ENCODE measurements at places on chromosomes 11 and 22.

DNA sequence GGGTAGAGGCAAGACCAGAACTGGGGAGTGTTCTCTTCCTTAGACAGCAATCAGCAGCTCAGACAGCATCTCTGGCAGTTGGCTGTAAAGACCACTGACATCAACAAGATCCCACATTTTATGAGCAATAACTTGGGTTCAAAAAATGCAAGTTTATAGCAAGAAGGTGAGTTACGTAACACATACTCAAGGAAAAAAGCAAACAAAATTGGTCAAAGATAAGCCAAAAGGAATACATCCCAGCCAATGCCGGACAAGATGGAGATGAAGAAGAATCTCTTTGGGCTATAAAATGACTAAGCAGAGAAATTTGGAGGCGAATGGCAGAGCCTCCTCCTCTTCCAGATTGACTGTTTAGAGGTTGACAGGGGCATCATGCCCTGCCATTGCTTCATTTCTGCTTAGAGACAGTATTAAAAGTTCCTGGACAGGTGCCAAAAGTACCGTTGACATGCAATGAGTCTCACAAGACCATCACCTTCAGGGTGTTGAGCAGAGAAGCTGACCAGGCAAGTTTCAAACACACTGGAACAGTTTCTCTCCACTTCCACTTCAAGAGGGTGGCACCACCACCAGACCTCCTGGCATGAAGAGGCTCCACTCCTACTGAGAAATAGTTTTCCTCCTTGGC lies 55.9 kb downstream of the ENDOD1 start:
- no peak for DNase-seq

- no peak for DNase-seq
These were observed 63.0 kb upstream of the ALX4 start for GRCh38 chr11:44372989-44373388.

DNA sequence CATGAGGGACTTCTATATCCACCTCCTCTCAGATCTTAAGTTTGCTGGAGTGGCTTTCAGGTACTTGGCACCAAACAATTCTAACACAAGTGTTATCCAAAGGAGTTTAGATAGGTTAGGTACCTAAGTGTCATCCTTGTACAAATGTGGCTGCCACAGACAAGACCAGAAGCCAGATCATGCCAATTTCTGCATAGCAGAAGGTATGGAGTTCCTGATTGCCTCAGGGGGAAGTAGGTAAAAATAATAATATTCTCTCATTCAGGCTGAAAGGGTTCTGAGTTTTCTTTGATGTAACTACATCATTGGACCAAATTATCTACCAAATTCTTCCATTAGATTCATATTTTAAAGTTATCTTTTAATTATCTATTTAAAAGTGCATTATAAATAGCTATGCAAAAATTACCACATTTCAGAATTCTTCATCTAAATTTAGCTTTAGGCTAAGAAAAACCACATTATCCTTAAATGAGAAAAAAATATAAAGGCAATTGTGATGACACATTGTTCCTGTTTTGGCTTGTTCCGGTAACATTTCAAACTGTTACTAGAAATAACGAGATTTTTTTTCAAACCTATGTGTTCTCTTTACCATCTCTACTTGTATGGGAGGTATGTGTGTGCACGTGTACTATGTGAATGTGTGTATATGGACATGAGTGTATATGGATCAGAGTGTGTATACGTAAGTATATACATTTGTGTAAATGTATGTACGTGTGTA lies 66.2 kb upstream of the POU2AF2 start:
- DNase-seq = no peak

GRCh38 chr11:62499944-62500649 lies 46.5 kb downstream of the AHNAK start:
- DNase-seq = no peak

DNA sequence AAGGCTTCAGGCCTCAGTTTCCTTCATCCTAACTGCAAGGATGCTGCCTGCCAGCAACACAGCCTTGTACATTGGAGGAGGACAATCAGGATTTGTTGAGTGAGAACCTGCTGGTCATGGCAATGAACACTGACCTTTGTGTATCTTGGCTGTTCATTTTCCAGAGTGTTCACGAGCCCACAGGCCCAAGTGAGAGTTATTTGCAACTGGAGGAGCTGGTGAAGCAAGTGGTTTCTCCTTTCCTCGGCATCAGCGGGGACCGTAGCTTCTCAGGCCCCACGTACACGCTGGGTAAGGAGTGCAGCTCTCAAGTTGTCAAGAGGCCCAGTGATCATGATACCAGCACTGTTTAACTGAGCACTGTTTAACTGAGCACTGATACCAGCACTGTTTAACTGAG lies 59.0 kb downstream of the TRAF6 start:
- no peak for DNase-seq

DNA sequence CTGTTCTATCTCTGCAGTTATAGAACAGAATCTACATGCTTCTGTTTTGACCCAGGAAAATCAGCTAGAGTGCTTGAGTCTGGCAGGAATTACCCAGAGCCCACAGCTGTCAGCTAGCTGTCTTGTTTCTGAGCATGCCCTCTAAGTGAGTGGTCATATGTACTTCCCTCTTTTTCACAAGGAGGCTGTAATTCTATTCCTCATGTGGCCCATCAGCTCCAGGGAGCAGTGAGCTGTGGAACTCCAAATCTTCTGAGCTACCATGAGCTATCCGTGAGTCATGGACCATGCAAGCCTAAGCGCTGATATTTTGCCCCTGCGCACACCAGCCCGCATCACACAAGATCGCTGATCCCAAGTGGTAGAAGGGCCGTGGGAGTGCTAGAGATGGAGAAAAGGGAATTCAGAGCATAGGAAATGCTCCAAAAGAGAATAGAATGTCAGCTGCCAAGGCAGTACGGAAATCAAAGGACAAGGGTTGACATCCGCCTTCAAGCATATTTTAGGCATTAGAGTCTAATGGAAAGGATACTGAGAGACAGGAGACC lies 5.4 kb downstream of the FJX1 start:
- DNase-seq = no peak

DNA sequence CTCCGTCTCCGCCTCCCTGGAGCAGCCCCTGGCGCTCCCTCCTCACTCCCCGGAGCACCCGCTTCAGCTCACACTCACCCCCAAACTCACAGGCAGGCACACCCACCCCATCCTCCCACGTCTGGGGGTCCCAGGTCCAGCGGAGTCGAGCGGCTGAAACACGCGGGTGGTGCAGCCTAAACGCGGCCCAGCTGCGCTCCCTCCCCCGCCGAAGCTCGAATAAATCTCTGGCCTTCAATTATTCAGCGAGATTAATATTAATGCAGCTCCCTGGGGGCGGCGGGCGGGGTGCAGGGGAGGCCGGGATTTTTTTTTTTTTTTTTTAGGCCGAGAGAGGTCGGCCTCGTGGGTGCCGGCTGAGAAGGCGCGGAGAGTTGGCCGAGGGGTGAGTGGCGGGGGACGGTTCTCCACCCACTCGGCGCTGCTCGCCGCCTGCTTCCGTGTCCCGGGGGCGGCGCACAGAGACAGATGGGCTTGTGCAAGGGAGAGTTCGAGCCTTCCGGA lies 524 bp upstream of the SLC1A2 start:
- DNase-seq = no peak

GRCh38 chr22:37209140-37209845 lies 3.0 kb downstream of the SSTR3 start:
- no peak for DNase-seq

DNA sequence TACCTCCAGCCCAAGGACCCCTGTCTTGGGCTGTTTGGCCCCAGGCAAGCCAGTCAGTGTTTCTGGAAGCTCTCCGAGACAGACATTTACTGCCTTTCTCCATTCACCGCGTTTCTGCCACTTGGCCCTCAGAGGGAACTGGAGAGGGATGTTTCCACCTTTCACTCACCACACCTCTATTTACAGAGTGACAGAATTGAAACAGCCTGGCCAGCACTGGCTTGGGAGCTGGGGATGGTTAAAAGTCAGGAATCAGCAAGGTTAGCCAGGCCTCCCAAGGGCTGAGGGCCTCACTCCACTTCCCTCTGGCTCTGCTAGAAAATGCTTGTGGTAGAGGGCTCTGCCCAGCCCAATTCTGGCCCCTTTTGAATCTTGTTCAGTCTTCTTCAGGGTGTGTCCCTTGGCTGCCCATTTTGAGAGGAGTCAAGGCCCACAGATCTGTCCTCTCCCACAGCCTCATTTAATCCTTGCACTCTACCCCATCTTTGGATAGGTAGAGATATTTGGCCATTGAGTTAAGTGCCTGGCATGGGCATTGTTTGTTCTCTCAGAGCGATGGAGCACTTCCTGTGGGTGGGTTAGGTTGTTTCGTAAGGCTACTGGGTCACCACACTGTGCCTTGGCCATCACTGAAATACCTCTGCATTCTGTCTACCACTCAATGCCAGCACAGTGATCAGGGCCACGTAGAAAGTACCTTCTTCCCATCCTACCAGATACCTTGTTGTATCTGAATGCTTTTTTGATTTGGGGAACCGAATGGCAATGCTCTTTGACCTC lies 119.2 kb downstream of the MICAL2 start:
- DNase-seq = no peak

- no peak for DNase-seq
These were observed 59.2 kb upstream of the PHOX2A start for GRCh38 chr11:72303179-72303578.

- no peak for DNase-seq
These were observed 44.2 kb downstream of the CERK start for GRCh38 chr22:46693634-46694415.

- no peak for DNase-seq
These were observed 6.2 kb upstream of the LRFN4 start for GRCh38 chr11:66850588-66851238.

DNA sequence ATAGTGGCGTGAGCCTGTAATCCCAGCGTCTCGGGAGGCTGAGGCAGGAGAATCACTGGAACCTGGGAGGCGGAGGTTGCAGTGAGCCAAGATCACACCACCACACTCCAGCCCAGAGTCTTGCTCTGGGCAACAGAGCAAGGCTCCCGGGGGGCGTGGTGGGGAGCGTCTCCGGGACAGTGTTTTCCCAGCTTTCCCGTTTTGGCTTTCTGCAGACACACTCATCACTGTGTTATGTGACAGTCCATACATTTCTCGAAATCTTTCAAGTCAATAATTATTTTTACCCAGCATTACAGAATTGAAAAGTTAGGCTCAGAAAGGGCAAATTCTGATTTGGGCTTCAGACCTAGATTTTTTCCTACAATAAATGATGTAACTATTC lies 31.7 kb downstream of the NEAT1 start:
- no peak for DNase-seq

DNA sequence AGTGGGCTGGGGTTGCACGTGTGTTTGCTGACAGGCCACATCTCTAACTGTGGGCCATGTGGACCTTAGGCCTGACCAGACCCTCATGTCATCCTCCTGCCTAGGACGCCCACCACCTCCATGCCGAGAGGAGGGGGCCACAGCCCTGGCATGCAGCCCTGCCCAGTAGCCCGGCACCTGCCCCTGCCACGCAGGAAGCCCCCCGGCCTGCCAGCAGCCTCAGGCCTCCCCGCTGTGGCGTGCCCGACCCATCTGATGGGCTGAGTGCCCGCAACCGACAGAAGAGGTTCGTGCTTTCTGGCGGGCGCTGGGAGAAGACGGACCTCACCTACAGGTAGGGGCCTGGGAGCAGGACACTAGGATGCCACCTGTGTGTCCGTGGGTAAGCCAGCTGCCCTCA lies 6.4 kb downstream of the MMP11 start:
- no peak for DNase-seq

- no peak for DNase-seq
These were observed 120.1 kb upstream of the OR9Q1 start for GRCh38 chr11:57903441-57904123.

DNA sequence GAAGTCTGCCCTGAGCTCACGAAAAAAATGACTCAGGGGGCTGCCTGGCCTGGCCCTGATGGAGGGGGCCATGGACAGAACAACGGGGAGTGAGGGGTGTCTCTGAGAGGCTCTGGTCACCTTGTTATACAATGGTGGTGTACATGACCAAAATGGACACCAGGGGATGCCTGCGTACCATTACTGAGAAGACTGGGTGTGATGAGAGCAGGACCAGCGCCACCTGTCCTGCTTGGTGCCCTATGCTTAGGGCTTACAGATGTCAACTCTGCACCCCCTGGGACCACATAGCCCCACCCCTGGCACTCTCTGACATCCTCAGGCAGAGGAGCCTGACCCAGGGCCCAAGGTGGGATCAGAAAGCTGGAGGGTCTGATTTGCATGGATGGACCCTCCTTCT lies 104.8 kb downstream of the ZNF280B start:
- DNase-seq = no peak

DNA sequence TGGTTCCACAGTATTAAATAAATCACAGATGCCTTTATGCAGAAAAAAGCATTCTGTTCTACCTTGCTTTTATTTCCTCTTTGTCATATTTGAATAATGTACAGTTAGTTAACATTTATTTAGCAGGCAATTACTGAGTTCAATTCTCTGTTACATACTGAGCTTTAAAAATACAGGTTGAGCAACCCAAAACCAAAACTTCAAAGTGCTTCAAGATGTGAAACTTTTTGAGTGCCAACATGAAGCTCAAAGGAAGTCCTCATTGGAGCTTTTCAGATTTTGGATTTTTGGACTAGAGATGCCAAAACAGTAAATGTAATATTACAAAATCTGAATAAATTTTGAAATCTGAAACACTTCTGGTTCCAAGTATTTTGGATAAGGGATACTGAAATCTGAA lies 54.1 kb downstream of the PDHX start:
- DNase-seq = no peak

DNA sequence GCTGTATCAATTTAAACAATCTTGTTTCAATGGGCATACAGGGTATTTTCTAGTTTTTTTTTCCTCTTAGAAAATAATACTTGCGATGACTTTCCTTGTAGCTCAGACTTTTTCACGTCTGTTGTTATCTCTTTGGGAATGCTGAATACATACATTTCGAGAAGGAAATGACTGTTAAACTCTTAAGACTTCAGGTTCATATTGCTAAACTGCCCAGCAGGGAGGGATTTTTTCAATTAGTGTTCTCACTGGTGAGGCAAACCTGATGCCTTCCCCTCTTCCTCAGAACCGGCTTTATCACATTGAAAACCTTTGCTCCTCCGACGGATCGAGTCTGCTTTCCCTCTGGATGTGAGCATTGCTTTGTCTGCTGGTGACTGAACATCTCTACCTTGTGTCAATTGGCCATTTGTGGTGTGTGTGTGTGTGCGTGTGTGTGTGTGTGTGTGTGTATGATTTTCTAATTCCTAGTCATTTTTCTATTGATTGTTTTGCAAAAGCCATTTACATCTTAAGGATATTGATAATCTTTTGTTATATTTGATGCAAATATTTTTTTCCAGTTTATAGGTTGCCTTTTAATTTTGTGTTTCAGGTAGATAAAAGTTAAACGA lies 6.6 kb downstream of the NEAT1 start:
- no peak for DNase-seq

DNA sequence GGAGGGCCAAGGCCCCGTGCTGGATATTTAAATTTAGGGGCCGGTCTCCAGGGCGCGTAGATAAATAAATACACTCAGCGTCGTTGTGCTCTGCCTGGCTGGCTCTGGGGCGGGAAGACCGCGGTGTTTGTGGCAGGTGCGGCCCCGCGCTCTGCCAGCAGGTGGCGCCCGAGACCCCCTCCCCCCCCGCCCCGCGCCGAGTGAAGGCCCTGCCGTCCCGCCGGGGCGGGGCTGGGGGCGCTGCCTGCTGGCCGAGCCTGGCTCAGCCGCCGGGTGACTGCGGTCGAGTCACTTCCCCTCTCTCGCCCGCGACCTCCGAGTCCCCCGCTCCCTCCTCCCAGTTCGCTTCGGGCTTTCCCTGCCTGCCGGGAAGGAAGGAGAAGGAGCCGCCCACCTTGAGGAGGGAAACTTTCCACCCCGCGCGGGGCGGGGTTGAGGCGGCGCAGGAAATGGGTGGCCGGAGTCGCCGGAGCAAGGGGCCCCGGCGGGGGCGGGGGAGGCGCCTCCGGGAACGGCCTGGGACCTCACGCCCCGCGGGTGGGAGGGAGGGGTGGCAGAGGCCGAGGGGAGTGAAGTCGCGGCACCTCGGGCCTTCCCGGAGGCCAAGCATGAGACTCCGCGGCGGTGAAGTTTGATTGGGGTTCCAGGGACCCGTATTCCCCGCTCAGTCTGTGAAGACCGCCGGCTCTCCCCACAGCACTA lies 1.6 kb upstream of the EHBP1L1 start:
- peak; percentile 85 for DNase-seq

All from naive thymus-derived CD4-positive, alpha-beta T cell (primary cell).